ENCODE measurements at places on chromosomes 2 and 18.

- DNase-seq: no peak
Measured at GRCh38 chr2:112077814-112078213, 22.7 kb downstream of the TMEM87B start.

DNA sequence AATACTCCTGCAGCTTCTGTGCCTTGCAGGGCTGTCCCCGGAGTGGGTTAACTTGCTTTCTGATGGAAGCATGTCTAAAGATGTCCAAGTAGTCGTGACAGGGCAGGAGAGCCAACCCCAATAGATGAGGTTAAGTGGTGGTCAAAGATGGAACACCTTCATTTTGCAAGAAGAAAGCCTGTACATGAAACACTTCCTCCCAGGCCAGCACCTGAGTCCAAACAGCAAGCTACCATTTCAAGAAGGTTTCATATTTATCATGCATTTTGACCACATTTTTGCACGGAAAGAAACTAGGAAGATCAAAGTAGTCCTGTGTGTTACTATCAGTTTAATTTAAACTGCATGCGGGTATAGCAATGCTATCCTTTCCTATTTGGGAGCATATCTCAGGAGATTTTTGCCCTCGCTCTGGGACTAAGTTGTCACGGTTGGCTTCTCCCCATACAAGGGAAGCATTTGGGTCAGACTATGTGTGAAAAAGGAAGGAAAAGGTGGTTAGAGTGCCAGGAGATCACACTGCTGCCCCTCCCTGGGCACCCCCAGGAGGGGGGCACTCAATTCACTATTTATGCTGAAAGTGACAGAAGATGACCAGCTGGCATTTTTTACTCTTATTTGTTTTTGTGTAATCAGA, 187.6 kb downstream of the ZNF521 start:
- no peak for DNase-seq

GRCh38 chr2:186887107-186888090, 38.4 kb upstream of the ZSWIM2 start:
- DNase-seq: no peak

GRCh38 chr2:226495466-226496272, 304.0 kb downstream of the IRS1 start:
- DNase-seq: no peak

GRCh38 chr2:3147651-3148530, 229.7 kb downstream of the EIPR1 start:
- no peak for DNase-seq

DNA sequence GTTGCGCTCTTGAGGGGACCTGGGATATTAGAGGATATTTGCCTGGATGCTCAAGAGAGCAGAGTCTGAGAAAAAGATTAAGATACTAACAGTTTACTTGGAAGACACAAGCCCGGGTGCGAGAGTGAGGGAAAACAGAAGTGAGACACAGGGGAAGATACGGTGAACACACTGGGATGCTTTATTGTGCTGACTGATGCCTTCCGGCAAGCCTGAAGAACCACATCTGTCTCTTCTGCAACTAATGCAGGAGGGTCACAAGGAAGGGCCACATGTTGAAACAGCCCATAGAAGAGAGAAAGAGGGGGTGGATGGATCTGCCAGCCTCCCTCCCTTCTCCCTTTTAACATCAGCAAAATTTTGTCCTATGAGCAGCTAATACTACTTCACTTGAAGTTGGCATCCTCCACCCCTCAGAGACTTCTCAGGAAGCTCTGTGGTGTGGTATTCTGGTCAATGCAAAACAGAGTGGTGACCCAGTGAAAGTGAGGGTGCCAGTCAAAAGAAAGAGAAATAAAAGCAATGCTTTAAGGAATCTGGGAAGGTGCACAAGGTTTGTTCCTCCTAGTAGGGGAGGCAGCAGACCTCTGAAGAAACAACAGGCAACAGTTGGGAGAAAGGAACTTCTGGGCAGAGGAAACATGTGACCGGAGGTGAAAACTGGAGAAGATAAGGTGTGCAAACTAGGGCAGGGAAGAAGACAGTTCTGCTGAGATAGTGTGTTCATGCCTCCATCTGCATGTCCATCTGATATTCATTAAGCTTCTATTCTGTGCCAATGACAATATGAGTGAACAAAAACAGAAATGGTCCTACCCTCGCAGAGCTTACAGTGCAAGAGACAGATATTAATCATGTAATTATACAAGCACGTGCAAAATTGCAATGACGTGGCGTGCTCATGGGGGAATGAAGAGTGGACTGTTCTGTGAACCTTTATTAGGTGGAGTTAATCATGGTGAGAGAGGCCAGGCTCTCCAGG, 107.1 kb downstream of the LYPD6B start:
- DNase-seq: no peak
